Muscle of back (tissue), 13 donors: ENCODE measurements at places on chromosomes 6 and 20. TPM values are rescaled to one million over a fixed set of nuclear protein-coding genes. Genes with fewer than 3 reads are reported as not detected.

DNA sequence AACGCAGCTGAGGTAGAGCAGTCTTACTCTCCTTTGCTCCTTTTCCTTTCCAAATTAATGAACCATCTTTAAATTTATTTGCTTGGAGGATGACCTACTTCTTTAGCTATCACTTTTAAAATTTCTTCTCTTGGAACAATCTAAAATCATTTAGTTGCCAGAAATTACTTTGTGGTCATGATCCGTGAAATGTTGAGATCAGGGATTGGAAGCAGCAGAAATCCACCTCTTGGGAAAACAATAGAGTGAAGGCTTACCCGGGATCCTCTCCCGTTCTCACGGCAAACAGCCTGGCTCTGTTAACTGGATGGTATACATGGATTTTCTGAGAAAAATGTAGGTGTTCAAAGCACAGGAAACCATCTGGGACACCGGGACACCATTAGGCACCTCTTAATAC, 7.7 kb downstream of the AKAP12 start:
- DNase-seq: peak; percentile 44

DNA sequence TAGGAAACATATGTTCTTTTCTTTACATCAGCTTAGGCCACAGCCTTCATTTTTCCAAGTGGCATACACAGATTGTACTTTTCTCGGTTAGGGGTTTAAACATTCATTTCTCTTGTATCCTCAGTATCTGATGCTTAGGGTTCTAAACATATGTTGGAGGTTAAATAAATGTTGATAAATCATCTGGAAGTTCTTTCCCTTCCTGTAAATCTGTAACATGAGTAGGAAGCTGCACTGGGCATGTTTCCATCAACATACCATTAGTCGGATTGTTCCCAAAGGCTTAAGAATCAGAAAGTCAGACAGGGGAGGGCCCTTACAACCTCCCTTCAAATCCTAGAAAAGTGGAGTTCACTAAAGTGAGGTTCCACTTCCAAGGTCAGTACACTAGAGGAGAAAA, 54.8 kb upstream of the BCLAF1 start:
- peak; percentile 44 for DNase-seq

The ORC3 gene
- polyA plus RNA-seq: 24.4 TPM

The LY86 gene
- 2.6 TPM for polyA plus RNA-seq

GRCh38 chr6:39930540-39930939, 3.7 kb downstream of the MOCS1 start:
- no peak for DNase-seq

DNA sequence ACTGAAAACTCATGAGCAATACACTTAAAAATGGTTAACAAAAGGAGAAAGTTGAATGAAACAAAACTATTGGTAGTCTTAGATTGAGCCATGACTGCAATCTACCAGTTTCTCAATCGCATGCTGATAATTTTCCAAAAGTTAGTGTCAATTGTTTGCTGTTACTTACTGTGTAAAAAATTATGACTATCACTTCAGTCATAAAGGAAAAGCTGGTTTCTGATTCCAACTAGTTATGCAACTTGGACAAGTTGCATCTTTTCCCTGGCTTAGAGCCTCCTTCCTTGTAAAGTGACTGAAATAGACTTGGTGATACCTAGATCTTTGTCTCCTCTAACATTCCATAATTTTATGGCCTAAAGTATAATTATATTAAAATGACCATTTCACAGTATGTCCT, 88.3 kb upstream of the PAK5 start:
- peak; percentile 2 for DNase-seq

The VSTM2L gene
- polyA plus RNA-seq: 2.1 TPM

The HCRTR2 gene
- 0.11 TPM for polyA plus RNA-seq

DNA sequence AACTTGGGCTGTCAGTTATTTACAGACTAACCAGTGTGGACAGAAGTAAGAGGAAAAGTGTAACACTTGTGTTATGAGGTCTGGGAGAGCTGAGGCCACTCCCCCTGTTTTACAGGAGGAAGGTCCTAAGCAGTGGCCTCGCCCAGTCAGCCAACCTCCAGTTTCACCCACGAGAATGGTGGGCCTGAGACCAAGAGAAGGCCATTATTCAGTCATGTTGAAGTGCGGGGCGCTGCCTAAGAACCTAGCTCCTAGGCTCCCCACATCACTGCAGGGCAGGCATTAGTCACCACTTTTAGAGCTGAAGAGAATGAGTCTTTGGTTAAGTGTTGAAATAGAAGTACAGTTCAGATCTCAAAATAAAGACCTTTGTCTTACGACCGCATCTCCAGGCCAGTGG, 27.9 kb downstream of the CDYL start:
- DNase-seq: peak; percentile 17
